Stimulated activated naive B cell treated with anti-CD40 and anti-IgM and Interleukin-4, amounts not matched to agents 10 μg/mL and 1 μg/mL and 100 μg/mL, for 72 hours (primary cell): ENCODE measurements at places on chromosomes 6 and 20.

- peaks cover 6% of the 10 kb centered on the region for H3K36me3 ChIP-seq
- H3K27me3 ChIP-seq = no peaks in the 10 kb centered on the region
- H3K27ac ChIP-seq = peak overlapping the region; percentile 84
- peak overlapping the region; percentile 57 for H3K4me3 ChIP-seq
- no peak for DNase-seq
Observed at GRCh38 chr20:48772183-48772976, 55.4 kb downstream of the PREX1 start.

DNA sequence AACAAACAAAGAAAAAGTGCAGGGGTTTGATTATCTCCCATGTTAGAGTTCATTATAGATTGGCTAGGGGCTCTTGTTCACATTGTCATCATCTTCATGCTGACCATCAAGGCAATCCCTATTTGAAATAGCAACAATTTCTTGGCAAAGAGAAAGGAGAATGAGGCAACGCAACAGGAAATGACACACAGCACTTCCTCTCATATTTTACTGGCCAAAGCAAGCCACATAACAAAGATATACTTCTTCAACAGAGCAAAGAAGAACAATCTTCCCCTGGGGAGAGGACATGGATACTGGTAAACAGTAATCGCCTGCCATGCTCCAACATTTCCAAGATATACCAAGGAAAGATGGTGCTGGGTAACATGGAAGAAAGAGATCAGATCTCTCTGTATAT is 29.8 kb downstream of the EPM2A start:
- H3K4me3 ChIP-seq = no peak overlapping the region
- peak overlapping the region; percentile 26 for H3K27ac ChIP-seq
- H3K27me3 ChIP-seq = no peaks in the 10 kb centered on the region
- H3K4me1 ChIP-seq = peaks cover 20% of the 10 kb centered on the region
- peaks cover 28% of the 10 kb centered on the region for H3K36me3 ChIP-seq
- no peak for DNase-seq

DNA sequence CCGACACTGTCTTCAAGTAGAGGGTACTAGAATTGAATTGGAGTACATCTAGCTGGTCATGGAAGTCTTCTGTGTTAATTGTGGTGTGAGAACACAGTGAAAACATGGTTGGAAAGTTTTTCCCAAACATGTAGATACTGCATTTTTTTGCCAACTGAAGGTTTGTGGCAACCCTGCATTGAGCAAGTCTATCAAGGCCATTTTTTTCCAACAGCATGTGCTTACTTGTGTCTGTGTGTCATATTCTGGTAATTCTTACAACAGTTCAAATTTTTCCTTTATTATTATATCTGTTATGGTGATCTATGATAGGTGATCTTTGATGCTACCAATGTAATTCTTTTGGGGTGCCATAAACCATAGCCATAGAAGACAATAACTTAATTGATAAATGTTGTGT is 147.0 kb downstream of the MYB start:
- H3K4me1 ChIP-seq = peaks cover 13% of the 10 kb centered on the region
- no peak overlapping the region for H3K27ac ChIP-seq
- H3K4me3 ChIP-seq = no peak overlapping the region
- DNase-seq = no peak
- H3K27me3 ChIP-seq = no peaks in the 10 kb centered on the region

- H3K36me3 ChIP-seq = peaks cover 3% of the 10 kb centered on the region
- peak overlapping the region; percentile 87 for H3K4me3 ChIP-seq
- no peak for DNase-seq
- peak overlapping the region; percentile 98 for H3K27ac ChIP-seq
- H3K27me3 ChIP-seq = no peaks in the 10 kb centered on the region
Observed at GRCh38 chr6:142926177-142926493, 18.8 kb downstream of the HIVEP2 start.

- no peaks in the 10 kb centered on the region for H3K4me1 ChIP-seq
- H3K27me3 ChIP-seq = no peaks in the 10 kb centered on the region
- no peak for DNase-seq
- no peaks in the 10 kb centered on the region for H3K36me3 ChIP-seq
- H3K27ac ChIP-seq = peak overlapping the region; percentile 20
Observed at GRCh38 chr6:155041741-155042279, 46.7 kb downstream of the TIAM2 start.

GRCh38 chr20:51385646-51386530 is 156.6 kb downstream of the NFATC2 start:
- H3K27me3 ChIP-seq = no peaks in the 10 kb centered on the region
- peak overlapping the region; percentile 27 for H3K27ac ChIP-seq
- H3K4me3 ChIP-seq = no peak overlapping the region
- H3K36me3 ChIP-seq = peaks cover 54% of the 10 kb centered on the region
- H3K4me1 ChIP-seq = peaks cover 23% of the 10 kb centered on the region
